ENCODE measurements at places on chromosomes 12 and 14.

DNA sequence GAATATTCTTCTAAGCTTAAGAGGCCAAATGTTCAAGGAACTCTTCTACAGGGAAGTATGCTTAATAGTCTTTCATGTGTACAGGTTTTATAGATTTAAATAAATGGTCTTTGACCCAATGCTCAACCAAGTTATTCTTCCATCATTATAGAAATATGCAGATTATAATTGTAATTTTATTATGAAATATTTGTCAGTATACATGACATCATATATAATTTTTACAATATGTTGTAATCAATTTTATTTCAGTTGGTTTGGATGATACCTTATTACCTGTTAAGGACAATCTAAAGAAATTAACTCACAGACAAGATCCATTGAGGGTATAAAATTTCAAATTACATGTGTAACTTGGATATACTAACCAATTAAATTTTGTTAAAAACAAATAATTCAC, 1278.3 kb downstream of the SLC16A7 start:
- DNase-seq, result no peak

GRCh38 chr12:6559500-6559899, 3.7 kb upstream of the IFFO1 start:
- no peak for DNase-seq

GRCh38 chr12:78441737-78442453, 422.7 kb upstream of the SYT1 start:
- no peak for DNase-seq

- DNase-seq, result no peak
Measured at GRCh38 chr14:67859169-67859749, 39.7 kb downstream of the RAD51B start.

- DNase-seq, result no peak
Measured at GRCh38 chr12:105224399-105224798, 11.6 kb downstream of the APPL2 start.

- no peak for DNase-seq
Measured at GRCh38 chr12:79689477-79690141, 1.2 kb downstream of the PAWR start.

- no peak for DNase-seq
Measured at GRCh38 chr12:27575090-27575761, 51.2 kb downstream of the PPFIBP1 start.

- DNase-seq, result no peak
Measured at GRCh38 chr14:72608391-72609204, 285.3 kb downstream of the DPF3 start.

DNA sequence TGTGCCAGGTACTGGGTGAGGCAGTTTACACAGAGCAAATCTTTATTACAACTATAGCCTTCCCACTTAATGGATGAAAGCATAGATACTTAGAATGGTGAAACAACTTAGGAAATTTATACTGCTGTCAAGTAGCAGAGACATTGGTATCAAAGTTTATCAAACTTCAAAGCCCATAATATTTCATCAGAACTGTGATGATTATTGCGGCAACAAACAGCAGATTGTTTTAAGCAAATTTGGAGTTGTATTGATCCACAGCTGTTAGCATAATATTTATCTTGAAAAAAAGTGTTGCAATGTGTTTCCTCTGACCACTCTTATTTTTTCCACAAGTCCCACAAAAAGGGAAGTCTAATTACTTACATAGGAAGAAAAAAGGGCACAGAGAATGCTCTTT, 2.0 kb upstream of the SLCO1B3 start:
- DNase-seq, result no peak

DNA sequence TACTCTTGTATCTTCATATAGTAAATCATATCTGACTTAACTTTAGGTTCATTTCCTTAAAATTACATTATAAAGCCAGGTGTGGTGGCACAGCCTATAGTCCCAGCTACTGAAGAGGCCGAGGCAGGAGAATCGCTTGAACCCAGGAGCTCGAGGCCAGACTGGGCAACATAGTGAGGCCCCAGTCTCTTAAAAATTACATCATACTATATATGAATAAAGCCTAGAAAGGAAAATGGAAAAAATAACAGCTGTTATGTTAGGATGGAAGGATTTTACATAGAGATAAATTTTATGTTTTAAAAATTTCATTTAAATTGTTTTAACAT, 4.2 kb downstream of the HECTD1 start:
- DNase-seq, result no peak

- peak; percentile 28 for DNase-seq
Measured at GRCh38 chr12:15534322-15534721, 212.0 kb downstream of the PTPRO start.

- DNase-seq, result peak; percentile 49
Measured at GRCh38 chr12:53543539-53543938, 36.3 kb upstream of the NPFF start.

DNA sequence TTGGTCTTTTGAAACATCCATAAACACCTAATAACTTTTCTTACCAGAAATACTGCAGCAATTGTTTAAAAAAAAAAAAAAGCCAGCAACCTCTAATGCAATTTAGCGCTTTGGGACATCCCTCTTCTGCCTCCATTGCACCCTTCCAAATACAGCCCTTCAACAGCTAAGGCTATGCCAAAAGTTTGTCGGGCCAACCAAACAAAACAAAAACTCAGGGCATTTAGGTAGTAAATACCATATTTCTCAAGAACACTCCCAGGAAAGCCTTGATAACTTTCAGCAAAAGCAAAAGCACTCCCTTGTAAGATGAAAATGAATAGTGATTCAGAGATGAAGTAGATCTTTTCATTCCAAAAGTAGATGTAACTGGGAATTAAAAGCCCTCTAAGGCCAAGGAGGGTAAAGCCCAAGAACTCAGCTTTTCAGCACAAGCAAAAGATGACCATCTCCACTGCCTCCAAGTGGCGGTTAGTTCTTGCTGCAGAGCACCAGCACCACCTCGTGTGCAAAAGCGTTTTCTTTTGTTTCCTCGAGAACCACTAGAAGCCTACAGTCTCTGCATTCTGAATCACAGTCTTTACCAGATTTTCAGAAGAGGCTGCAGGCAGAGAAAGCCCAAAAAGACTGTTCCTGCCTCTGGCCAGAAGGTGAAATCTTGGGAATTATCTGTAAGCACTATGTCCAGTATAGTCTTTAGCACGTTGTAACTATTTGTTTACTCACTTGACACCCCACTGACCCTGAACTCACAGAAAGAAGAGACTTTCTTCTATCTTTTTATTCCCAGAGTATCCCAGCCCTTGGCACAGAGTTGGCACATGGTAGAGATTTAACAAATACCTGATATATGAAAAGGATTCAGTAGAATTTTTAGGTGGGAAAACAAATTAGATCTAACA, 53.1 kb downstream of the SIX6 start:
- DNase-seq, result no peak

GRCh38 chr14:35285168-35286002, 6.8 kb upstream of the PSMA6 start:
- DNase-seq, result peak; percentile 28

GRCh38 chr12:109540526-109541412, 32.5 kb downstream of the MMAB start:
- DNase-seq, result no peak

GRCh38 chr14:35879654-35880249, 53.6 kb downstream of the BRMS1L start:
- no peak for DNase-seq

Measured in CD4-positive, alpha-beta T cell treated with Interferon alpha-2 for 1 hour (primary cell).